Iris pigment epithelial cell (primary cell): ENCODE measurements at places on chromosomes 7 and 10.

DNA sequence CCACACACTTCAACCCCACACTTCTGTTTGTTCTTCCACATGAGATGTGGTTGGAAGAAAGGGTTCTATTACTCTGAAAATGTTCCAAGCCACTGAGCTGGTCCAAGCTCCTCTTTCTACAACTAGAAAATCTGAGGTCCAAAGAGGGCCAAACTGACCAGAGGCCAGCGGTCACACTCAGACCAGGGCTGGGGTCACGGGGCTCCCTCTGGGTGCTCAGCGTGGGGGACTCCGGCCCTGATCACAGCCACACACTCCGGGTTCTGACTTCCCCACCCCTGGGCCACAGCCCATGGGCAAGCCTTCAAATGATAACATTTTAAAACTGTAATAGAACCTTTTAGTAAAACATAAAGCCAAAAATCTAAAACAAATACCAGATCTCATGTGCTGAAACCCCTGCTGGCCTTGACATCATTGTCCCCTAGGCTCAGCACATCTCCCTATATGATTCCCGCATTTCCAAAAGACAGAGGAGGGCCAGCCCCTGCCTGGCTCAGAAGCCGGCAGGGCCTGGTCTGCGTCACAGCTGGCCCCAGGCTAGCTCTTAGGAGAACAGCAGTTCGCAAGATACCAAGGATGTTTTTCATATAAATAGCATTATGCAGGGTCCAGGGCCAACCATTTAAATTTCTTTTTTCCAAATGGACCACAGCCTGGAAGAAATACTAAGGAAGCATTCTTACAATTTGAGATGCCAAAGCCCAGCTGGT is 3.3 kb downstream of the CRYGN start:
- DNase-seq, result no peak

DNA sequence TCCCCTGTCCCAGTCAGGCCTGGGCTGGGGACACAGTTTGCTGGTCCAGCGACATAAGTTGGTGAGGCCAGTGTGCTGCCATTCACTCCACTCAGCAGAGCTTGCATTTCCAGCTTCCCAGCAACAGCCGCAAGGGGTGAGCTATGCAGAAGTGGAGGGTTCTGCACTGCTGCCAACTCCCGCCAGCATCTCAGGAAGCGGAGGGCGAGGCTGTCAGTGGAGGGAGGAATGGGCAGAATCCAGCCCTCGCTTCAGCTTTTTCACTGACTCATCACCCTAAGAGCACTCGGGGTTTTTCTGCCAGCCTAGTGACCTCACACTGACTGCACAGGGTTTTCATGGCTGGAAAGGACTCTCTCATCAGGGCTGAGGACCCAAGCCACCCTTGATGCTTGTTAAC is 625.1 kb upstream of the MKI67 start:
- DNase-seq, result no peak

DNA sequence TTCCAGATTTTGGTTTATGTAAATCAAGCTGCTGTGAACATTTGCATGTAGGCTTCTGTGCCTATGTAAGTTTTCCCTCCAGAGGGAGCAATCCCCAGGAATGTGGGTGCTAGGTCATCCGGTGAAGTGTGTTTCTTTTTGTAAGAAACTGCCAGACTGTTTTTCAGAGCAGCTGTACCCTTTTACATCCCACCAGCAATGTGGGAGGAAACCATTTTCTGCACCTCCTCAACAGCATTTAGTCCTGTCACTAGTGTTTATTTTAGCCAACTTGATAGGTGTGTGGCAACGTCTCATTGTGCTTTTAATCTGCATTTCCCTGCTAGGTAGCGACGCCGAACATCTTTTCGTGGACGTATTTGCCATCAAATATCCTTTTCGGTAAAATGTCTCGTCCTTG is 395.7 kb upstream of the FOXK1 start:
- DNase-seq, result no peak

- DNase-seq, result no peak
These were observed 433.1 kb downstream of the TYW1 start for GRCh38 chr7:67429735-67430134.

- DNase-seq, result peak; percentile 97
These were observed 16.5 kb upstream of the PLAU start for GRCh38 chr10:73894245-73894971.

DNA sequence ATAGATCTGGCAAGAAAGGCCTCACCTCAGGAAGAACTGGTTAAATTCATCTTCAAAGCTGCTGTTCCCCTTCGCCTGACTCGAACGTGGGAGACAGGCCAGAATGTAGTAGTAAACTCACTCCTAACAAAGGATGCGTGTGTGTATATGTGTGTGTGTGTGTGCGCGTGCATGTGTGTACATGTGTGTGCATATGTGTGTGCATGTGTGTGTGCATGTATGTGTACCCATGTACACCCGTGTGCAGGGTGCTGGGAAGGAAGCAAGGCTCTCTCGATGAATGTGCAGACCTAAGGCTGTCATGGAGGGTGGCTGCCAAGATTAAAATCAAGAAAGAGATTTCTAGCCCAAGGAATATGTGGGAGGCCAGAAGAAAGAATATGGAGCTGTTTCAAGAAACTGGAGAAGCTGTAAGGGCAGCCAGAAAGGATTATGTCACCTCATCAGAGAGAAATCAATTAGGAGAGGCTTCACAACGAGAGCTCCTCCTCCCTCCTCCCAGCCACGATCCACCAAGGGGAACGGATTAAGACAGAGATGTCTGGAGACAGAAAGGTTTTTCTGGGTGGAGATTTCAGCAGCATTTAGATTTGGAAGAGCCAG is 34.0 kb upstream of the LBX1 start:
- DNase-seq, result no peak

DNA sequence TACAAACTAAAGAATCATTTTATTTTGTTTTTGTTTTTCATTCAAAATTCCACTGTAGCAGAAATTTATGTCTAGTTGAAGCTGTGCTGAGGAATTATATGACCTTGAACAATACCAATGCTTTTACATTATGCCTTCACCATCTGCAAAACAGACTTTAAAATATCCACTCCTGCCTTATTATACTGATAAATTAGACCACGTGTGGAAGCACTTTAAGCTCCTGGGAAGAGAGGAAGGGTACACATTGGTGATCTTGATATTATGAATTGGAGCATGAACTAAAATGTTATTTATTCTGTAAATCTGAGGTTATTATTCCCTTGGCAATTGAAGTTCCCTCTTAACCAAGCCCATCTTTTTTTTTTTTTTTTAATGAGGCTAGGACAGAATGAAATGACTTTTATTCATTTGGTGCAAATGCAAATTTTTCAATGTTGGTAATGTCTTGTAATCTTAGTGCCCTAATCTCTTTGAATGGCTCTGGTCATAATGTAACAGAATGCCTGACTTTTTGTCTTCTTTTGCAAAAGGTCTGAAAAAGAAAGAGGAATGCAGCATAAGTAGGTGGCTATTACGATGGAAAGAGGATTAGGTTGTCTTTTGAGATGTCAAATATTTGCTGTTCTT is 139.9 kb upstream of the COBL start:
- no peak for DNase-seq

- peak; percentile 14 for DNase-seq
These were observed 23.3 kb downstream of the PRTFDC1 start for GRCh38 chr10:24929056-24929544.

DNA sequence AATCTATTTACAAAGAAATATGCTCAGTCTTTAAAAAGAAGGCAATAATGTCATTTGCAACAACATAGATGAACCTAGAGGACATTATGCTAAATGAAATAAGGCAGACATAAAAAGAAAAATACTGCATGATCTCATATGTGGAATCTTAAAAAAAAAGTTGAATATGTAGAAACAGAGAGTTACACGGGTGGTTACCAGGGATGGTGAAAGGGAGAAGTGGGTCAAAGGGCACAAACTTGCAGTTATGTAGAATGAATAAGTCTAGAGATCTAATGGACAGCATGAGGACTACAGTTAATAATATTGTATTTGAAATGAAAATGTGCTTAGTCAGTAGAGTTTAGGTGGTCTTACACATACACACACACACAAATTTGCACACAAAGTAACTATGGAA is 88.2 kb upstream of the CCDC71L start:
- no peak for DNase-seq

- no peak for DNase-seq
These were observed 298.2 kb downstream of the FRMD4A start for GRCh38 chr10:14032406-14032998.

DNA sequence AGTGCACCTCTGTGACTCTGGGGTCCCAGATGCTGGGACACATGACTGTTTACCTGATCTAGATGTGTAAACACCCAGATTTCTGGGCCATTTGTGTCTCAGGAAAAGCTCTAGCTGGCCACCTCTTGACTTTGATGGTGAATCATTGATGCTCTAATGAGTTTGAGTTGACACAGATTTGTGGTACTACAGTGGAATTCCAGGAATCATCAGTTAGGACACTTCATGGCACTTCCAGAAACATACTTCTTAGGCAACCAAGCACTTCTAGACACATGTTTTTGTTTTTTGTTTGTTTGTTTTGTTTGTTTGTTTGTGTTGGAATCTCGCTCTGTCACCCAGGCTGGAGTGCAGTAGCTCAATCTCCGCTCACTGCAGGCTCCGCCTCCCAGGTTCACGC is 302.2 kb upstream of the ZMIZ1 start:
- DNase-seq, result no peak

- no peak for DNase-seq
These were observed 36.7 kb upstream of the UBE2H start for GRCh38 chr7:129989466-129989865.

DNA sequence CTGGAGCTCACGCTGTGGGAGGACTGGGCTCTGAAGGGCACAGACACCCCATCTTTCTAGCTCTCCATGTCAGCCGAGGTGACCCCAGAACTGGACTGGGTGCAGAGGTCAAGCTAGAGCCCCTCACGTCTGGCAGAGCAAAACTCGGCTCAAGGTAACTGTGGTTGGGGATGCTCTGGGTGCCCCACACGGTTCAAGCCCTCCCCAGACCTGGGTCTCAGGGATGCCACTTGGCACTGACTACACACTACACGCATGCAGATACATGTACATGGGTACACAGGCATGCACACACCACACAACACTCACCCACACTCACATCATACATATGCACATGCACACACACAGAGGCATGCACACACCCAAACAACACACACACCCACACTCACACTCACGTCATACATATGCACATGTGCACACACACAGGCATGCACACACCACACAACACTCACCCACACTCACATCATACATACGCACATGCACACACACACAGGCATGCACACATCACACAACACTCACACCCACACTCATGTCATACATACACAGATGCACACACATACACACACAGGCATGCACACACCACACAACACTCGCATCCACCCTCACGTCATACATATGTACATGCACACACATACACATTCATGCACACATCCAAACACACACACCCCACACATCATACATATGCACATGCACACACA is 219.3 kb downstream of the DNAJB6 start:
- no peak for DNase-seq

DNA sequence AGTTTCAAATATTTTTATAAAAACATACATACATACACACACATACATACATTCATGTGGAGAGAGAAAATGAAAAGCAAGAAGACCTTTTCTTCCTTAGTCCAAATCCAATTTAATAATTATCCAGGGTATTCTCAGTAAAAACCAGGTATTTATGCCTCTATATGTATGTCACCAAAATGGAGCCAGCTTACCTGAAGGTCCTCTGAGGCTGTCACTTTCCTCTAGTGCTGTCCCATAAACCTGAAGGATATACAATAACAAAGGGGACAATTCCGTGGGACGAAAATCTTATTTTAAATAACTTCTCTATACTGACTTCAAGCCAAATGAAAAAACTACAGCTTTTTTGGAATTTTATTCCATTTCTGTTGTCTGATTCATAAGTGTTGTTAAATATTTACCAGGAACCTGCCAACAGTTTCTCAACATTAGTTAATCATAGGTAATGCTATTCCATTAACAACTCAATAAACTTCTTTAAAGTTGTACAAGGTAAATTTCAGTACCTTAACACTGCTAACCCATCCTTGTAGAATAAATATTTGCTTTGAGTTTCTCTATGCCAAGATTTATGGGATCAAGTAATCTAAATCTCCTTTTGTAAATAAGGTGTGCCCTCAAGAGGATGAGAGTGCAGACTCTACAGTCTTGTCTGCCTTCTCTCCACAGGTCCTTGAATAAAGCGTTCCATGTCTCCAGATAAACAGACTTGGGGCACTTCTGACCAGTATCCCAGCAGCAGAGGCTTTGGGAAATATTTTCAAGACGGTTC is 260.3 kb downstream of the AHR start:
- DNase-seq, result no peak

DNA sequence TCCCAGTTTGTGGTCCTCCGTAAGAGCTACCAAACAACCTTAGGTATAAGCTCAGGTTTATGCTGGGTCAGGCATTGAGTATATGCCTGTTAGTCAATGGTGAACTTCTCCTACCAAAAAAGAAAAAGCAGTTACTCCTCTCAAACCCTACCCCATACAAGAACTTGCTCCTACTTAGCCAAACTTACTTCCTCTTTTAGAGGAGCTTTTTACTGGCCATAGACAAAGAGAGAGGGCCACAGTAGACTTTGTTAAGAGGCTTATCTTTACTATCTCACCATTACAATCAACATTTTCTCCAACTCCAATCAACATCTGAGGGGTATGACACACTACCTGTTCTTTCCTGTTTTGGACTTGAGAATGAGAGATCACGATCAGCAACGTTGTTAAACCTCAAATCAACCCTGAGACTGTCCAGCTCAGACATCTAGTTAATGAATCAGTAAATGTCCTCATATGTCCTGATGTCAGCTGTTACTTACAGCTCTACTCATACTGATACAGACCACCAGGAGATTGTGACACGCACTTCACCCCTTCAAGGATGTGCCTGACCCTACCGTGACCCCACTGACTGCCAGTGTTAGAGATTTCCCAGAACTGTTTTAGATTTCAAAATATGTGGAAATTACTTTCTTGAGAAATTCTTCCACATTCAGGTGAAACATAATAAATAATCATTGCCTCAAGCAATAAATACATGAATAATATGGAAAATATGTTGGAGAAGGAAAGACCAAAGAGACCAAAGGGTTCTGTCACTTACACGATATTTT is 18.4 kb upstream of the CCDC71L start:
- peak; percentile 93 for DNase-seq

DNA sequence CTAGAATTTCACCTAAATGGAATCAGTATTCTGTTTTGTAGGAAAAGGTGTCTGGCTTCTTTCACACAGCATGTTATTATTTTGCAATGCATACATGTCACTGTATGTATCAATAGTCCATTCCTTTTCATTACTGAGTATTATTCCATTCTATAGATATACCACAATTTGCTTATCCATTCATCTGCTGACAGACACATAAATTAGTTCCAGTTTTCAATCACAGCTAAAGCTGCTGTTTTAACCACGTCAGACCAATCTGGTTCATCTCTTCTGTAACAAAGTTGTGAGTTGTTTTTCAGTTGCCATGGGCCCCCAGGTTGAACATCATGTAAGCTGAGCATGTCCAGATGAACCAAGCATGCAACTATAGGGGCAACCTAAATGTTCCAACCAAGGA is 282.1 kb upstream of the MKLN1 start:
- no peak for DNase-seq

DNA sequence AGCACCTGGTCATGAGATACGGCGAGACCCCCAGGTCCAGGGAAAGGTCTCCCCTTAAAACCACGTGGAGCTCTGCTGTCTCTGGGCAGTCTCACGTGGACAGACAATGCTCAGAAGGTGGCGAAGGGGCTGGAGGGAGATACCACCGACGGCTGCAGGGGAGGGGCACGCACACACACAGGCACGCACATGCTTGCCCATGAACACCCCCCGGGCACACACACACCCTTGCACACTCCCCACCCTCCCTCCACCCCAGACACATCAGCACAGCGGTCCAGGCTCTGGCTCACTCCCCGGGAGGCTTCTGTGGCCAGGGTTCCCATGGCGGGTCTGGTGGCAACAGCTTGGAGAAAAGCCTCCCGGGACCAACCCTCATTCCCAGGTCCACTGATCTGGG is 52.4 kb upstream of the TNRC18 start:
- no peak for DNase-seq
